Stimulated activated CD8-positive, alpha-beta memory T cell treated with anti-CD3 and anti-CD28 coated beads, Interleukin-2, amount 100 ng/mL, for 1 hour (primary cell): ENCODE measurements at places on chromosomes 7 and 10.

GRCh38 chr10:38094927-38095574 is 914 bp downstream of the ZNF37A start:
- DNase-seq = no peak

- no peak for DNase-seq
Observed at GRCh38 chr7:90957883-90958282, 306.4 kb upstream of the FZD1 start.

GRCh38 chr7:94297397-94297838 is 97.3 kb upstream of the COL1A2 start:
- no peak for DNase-seq

- DNase-seq = no peak
Observed at GRCh38 chr10:132146941-132147915, 39.5 kb upstream of the DPYSL4 start.

- no peak for DNase-seq
Observed at GRCh38 chr10:123517426-123517825, 148.7 kb upstream of the GPR26 start.

DNA sequence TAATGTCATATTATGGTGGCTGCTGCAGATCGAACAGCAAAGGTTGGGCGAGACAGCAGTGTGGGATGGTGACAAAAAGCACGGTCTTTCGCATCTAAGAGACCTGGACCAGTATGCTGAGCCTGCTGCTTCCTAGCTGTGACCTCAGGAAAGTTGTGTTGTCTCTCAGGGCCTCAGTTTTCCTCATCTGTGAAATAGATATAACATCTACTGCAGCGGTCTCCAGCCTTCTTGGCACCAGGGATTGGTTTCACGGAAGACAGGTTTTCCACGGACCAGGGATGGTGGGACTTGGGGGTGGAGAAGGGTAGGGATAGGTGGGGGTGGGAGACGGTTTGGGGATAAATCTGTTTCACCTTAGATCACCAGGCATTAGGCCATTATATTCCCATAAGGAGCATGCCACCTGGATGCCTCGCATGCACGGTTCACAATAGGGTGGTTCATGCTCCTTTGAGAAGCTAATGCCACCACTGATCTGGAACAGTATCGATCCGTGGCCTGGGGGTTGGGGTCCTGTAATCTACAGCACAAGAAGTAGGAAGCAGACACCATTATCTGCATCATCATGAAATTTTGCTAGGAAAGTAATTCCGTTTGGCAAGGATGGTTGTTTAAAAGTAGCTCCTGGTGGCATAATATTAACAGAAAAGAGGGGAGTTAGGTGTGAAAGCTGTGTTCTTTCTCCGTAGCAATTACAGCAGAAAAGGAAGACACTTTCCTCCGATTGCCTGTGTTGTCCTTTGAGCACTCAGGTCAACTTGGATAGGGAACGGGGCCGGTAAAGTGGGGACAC is 10.8 kb downstream of the KLF6 start:
- DNase-seq = no peak

DNA sequence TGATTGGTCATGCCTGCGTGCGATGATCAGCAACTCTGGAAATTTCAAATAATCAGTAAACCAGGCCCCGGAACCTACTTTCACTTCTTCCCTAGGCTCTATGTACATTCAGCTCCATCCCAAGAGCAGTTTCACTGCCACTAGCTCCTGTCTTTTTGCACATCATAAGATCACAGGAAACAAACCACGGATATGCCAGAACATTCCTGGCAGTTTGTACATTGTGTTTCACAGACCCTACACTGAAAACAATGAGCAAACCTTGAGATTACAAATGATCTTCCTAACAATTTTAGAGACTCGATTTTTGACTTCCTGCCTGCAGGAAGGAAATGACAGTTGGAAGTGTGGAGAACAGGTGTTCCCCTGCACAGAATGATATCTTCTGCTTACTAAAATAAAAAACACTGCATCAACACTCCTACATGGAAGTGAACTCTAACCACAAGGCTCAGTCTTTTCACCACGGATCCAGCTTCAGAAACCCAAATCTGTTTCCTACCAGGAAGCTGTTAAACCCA is 7.6 kb upstream of the TMEM236 start:
- no peak for DNase-seq

DNA sequence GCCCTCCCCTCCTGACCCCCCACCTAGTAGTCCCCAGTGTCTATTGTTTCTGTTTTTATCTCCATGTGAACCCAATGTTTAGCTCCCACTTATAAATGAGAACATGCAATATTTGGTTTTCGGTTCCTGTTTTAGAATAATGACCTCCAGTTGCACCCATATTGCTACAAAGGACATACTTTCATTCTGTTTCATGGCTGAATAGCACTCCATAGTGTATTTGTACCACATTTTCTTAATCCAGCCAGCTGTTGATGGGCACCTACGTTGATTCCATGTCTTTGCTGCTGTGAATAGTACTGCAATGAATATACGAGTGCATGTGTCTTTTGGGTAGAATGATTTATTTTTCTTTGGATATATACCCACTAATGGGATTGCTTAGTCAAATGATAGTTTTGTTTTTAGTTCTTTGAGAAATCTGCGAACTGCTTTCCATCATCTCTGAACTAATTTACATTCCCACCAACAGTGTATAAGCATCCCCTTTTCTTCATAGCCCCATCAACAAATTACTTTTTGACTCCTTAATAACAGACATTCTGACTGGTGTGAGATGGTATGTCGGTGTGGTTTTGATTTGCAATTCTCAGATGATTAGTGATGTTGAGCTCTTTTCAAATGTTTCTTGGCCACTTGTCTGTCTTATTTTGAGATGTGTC is 128.4 kb upstream of the PHYHIPL start:
- no peak for DNase-seq

DNA sequence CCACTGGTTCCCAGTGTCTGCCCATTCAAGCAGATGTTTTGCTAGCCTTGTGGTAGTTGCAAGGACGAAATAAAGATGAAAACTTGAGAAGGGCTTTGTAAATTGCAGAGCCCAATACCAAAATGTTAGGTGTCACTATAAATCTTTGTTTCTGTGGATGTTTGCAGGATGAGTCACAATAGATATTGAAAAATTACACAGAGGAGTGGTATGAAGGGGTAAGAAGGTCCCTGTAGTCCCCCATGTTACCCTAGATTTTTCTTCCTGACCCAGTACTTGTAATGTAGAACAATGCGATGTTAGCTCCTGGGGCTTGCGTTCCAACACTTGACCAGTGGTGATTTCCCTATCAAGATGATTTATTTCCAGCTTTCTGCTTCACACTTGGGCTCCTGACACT is 102.6 kb upstream of the LYZL1 start:
- no peak for DNase-seq

GRCh38 chr10:17409170-17409733 is 45.1 kb downstream of the ST8SIA6 start:
- no peak for DNase-seq

GRCh38 chr7:24059775-24060174 is 224.2 kb upstream of the NPY start:
- DNase-seq = no peak

GRCh38 chr10:8044908-8045725 is 9.4 kb upstream of the GATA3 start:
- DNase-seq = no peak

DNA sequence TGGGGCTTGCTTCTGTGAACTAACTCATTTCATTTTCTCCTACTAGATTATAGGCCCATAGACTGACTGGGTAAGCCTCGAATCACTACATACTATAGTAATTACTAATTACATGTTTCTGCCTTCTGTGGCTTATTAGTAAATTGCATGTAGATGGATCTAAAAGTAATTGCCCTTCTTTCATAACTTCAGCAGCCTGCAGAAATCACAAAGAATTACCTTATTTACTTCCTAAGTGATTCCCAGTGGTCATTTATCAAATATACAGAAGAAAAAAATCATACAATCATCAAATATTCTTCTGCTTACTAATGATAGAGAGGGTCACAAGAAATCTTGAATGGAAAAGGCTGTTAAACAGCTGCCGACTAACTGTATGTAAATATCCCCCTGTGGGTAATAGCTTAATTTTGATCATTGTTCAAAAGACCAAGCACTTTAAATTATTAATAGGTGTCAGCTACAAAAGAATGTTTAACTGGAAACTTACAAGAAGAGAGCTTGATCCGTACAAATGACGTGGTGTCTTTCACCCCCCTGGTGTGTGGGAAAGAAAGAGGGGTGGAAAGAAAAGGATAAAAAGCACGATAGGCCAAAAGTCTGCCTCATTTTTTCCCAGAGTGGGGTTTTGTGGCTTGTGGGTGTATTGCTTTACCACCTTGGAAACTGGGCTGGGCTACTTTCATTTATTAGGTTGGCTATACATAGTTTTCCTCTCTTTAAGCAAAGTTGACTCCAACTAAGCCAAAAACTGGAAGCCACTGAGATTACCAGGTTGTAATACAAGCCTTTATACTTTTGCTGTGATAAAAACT is 361.8 kb upstream of the ZMIZ1 start:
- DNase-seq = no peak

- DNase-seq = no peak
Observed at GRCh38 chr7:45631569-45631968, 57.4 kb downstream of the ADCY1 start.

GRCh38 chr10:116260599-116260998 is 12.4 kb downstream of the GFRA1 start:
- DNase-seq = no peak

GRCh38 chr7:14639329-14639728 is 263.2 kb downstream of the DGKB start:
- DNase-seq = no peak

DNA sequence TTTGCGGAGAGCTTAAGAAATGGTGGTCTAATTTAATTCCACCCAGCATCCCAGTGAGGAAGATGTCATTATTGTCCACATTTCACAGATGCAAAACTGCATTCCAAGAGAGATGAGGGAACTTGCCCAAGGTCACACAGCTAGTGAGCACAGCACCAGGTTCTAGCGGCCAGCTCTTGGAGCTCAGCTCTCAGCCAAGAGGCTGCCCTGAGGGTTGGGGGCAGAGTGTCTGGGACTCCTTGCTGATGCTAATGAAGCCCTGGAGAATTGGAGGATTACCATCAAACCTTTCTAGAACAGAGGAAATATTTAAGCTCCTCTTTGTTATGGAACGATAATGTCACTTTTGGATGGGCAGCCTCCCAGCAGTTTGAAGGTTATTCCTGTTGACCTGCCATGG is 48.0 kb downstream of the PLPP4 start:
- DNase-seq = no peak

DNA sequence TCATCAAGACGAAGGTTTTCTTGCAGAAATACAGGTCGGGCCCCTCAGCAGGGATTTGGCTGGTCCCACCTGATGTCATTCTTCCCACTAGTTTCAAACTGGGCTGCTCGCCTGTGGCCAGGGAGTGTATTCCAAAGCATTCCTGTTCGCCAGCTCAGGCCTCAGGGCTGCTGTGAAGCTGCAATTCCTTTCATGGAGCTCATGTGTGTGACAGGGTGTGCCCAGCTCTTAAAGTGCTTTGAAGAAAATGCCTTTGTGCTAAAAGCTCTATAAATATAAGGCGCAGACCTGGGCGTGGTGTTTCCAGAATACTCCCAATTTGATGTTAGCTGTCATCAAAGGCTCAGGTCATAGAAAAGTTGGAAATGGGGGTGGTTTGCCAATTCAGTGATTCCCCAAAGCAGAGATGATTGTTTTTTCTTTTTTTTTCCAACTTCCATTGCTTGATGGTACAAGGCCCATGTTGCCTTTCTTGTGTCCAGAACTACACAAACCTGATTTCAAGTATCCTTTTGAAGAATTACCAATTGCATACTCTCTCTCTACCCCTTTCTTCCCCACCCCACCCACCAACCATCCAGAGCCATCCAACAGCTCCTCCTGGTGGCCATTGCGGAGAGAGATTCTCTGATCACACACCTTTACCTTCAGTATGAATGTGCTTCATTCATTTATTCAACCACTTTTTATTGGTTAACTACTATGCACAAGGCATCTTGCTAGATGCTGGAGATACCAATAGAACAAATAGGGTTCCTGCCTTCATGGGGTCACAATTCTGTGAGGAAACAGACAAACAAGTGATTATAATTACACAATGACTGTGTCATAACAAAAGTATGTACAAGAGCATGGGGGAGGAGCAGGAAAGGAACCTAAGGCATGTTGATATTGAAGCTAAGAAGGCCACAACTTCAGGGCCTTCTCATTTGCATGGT is 297.3 kb upstream of the LYZL1 start:
- peak; percentile 6 for DNase-seq

DNA sequence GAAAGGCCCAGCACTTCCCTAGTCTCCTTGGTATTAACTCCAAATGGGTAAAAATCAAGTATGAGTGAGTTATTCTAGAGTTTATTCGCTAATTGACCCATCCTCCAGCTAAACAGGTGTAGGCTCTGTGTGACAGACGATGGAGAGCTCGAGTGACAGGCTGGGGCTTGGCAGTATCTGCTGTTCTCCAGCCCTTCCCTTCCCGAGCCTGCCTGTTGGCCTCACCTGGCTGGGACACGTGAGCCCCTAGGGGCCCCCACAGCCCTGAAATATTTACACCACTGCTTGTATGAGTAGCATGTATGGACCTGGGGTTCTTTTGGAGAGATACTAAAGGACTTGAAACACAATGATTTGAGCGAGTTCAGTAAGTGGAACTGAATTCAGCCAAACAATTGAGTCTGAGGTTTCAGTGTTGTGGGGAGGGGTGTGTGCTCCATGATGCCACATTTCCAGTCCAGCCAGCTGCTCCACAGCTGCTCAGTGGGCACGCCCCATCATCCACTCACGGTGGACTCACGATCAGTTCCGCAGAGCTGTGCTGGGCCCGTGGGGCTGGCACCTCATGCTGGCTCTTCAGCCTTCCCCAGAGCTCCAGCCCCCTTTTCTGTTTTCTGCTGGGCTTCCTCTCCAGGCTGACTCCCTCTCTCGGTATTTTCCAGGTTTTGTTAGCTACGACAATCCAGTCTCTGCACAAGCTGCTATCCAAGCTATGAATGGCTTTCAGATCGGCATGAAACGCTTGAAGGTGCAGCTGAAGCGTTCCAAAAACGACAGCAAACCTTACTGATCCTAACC is 283.0 kb downstream of the USP6NL start:
- DNase-seq = no peak

- no peak for DNase-seq
Observed at GRCh38 chr7:96034940-96035727, 262.8 kb downstream of the DYNC1I1 start.

DNA sequence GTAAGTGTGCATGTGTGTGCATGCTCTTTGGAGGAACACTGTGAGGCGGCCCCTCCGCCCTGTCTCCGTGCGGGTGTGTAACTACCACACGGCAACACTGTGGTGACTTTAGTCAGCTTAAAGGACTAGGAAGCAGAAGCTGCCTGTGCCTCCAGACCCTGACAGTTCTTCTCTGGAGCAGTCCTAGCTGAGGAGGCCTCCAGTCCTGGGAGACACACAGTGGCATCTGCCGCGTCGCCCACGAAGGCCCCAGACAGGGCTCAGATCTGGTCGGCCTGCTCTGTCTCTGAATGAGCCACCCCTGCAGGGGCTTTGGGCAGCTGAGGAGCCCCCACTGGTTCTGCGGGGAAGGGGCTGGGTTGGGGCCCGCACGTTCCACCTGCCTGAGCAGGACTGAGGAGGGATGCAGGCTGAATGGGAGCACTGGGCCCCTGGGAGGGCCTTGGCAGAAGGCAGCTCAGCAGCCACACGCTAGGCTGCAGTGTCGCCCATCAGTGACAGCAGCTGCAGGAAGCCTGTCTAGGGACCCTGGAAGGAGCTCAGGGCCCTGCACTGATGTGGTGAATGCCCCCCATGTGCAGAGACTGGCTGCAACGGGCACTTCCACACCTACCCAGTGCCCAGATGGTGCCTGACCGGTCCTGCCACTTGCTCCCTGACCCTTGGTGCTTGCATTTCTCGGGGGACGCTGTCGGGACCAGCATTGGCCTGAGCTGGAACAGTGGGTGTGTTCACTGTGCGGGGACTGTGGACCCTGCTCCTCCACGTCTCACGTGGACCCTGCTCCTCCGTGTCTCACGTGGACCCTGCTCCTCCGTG is 27.3 kb upstream of the KNDC1 start:
- no peak for DNase-seq
